ENCODE measurements at places on chromosomes 16 and 17. TPM values are rescaled to one million over a fixed set of nuclear protein-coding genes. Genes with fewer than 3 reads are reported as not detected.

GRCh38 chr17:62064029-62064790, 868 bp downstream of the MED13 start:
- DNase-seq, result no peak

GRCh38 chr17:79612468-79613194, 1.8 kb upstream of the RBFOX3 start:
- DNase-seq, result no peak

The MSI2 gene
- 40.6 TPM for total RNA-seq

The KRT33B gene
- not detected for total RNA-seq

The TBC1D16 gene
- 3.3 TPM for total RNA-seq

The WNT9B gene
- not detected for total RNA-seq

Data from activated T-cell treated with anti-CD3 and anti-CD28 coated beads, Interleukin-2, amount 50 U/mL, for 4 hours (primary cell).